ENCODE measurements at places on chromosomes 3 and 15.

GRCh38 chr3:81485444-81485865, 276.0 kb downstream of the GBE1 start:
- DNase-seq = no peak

DNA sequence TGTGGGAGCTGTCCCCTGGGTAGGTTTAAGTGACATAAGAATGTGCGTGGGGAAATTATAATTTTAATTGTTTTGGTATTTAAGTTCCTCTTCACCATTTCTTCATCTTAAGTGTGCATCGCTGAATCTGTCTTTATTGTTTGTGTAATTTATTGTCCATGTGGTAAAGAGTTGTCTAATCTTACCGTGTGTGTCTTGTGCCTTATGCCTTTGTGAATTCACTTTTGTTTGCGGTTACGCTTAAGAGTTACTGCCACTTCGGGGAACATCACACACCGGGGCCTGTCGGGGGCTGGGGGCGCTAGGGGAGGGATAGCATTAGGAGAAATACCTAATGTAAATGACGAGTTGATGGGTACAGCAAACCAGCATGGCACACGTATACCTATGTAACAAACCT, 767 bp downstream of the WDR48 start:
- DNase-seq = no peak

GRCh38 chr15:62824111-62825015, 218.2 kb upstream of the TPM1 start:
- DNase-seq = no peak

DNA sequence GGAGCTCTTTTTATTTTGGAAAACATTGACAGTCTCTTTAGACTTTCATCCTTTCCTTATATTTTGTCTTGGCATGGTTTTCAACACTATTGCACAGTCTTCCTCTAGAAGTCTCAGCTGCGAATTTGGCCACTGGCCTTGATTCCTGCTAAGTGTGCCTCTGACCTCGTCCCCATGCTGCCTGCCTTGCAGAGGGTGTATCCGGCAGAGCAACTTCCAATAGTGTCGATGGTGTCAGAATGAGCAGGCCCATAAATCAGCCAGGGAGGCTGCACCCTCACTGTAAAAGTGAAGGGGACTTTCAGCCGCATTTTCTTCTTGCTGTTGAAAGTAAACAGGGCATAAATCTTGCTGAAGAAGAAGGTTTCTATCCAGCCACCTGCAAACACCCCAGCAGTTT, 336.7 kb upstream of the TRIM42 start:
- DNase-seq = no peak

- DNase-seq = no peak
Measured at GRCh38 chr15:39837454-39837853, 54.8 kb upstream of the FSIP1 start.

- no peak for DNase-seq
Measured at GRCh38 chr15:44340410-44340809, 51.9 kb downstream of the GOLM2 start.

GRCh38 chr3:121974601-121975111, 47.4 kb downstream of the ILDR1 start:
- DNase-seq = no peak

- DNase-seq = no peak
Measured at GRCh38 chr3:184260724-184261269, 556 bp downstream of the CAMK2N2 start.

DNA sequence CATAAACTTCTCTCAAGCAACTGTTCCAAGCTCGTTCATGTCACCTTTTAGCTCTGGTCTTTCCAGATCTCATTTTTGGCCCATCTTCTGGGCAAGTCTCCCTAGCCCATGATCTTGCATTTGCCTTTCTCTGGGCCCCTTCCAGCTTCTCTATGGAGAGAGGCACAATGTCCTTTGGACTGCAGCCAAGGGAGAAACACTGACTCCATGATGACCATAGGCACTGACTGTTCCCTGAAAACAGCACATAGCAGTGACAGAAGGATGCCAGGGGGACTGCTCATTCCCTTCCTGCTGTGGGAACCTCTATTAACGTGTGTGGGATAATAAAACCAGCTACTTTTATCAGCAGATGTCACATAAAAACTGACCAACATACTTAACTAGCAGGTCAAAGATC, 60.3 kb downstream of the STRIT1 start:
- no peak for DNase-seq

- no peak for DNase-seq
Measured at GRCh38 chr3:135779024-135779423, 186.5 kb upstream of the PPP2R3A start.

DNA sequence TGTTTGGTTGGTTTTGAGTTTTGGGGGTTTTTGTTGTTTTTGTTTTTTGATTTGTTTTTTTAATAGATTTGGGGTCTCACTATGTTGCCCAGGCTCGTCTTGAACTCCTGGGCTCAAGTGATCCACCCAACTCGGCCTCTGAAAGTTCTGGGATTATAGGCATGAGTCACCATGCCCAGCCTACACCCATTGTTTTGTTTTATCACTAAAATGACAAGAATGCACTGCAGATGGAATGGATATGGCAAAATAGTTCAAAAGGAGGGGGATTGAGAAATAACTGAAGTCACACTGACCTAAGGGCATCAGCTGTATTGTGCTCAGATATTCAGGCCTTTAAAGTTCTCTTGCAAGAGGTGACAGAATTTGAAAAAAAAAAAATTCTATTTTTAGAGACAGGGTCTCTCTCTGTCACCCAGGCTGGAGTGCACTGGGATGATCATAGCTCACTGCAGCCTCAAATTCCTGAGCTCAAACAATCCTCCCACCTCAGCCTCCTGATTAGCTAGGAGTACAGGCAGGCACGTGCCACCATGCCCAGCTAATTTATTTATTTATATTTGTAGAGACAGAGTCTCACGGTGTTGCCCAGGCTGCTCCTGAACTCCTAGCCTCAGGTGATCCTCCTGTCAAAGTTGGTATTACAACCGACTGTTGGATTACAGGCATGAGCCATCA, 4.4 kb upstream of the RASA2 start:
- no peak for DNase-seq

- no peak for DNase-seq
Measured at GRCh38 chr3:35733341-35733740, 94.0 kb downstream of the ARPP21 start.

GRCh38 chr15:94400526-94401298, 169.4 kb downstream of the MCTP2 start:
- DNase-seq = no peak

GRCh38 chr15:31434588-31435260, 108.1 kb downstream of the KLF13 start:
- DNase-seq = no peak

DNA sequence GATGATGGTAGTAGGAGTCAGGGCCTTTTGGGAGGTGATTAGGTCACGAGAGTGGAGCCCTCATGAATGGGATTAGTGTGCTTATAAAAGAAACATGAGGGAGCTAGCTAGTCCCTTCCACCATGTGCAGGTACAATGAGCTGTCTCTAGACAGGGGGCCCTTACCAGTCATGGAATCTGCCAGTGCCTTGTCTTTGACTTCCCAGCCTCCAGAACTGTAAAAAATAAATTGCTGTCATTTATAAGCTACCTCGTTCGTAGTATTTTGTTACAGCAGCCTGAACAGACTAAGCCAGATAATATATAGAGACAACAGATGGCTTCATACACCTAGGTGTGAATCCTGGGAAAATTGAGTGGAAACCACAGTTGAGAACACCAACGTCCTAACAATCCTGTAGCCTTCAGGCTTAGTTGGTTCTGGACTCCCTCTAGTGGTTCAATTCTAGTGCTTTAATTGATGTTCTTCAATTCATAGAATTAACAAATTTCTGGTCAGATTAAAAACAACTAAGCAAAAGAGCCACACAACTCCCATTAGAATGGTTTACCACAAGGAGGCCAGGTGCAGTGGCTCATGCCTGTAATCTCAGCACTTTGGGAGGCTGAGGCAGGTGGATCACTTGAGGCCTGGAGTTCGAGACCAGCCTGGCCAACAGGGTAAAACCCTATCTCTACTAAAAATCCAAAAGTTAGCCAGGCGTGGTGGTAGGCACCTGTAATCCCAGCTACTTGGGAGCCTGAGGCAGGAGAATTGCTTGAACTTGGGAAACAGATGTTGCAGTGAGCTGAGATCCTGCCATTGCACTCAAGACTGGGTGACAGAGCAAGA, 21.3 kb upstream of the GATM start:
- peak; percentile 32 for DNase-seq

GRCh38 chr15:23753248-23753647, 66.1 kb upstream of the NDN start:
- no peak for DNase-seq

GRCh38 chr3:144241404-144241803, 269.8 kb downstream of the DIPK2A start:
- no peak for DNase-seq

GRCh38 chr3:184360929-184361531, 375 bp downstream of the CLCN2 start:
- DNase-seq = no peak

GRCh38 chr3:114327665-114328064, 33.8 kb downstream of the TIGIT start:
- DNase-seq = no peak

DNA sequence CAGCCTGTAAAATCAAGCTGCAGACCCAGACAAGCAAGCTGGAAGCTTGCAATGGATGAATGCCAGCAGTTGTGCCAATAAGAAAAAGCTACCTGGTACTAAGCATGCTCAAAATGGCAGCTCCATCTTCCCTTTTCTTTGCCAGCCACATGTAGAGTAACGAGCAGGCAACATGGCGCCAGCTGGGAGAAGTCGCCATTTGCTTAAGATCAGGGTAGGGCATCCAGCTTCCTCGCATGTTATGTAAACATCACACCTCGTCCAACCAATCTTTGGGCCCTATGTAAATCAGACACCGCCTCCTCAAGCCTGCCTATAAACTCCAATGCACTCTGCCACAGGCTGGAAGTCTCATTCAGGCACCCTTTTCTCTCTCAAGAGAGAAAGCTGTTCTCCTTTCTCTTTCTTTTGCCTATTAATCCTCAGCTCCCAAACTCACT, 973.9 kb downstream of the FHIT start:
- DNase-seq = no peak

- no peak for DNase-seq
Measured at GRCh38 chr3:114874522-114874971, 272.5 kb downstream of the ZBTB20 start.

Measured in WERI-Rb-1 (cell line).